GM20000 (cell line): ENCODE measurements at places on chromosomes 2 and 18.

DNA sequence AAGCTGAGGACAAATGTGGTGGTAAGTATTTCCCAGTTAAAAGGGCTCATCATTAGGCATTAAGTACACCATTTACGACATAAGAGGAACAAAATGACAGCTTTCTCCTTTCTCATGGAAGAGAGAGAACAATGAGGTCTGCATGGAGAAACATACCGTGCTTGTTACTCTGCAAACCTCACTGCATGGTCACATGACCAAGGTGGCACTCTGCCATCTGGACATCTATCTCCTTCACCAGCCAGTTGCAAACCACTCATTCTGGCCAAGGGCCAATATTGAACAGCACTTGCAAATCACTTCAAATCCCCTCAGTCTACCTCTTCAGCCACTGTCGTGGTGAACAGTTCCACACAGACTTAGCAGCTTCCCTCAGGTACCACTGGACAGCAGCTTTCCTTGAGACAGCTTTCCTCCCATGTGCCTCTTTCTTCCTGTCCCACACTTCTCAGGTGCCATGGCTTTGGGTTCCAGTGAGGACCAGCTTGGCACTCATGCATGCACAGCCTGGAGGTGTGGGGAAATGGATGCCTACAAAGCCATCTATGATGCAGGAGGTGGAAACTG lies 29.5 kb upstream of the DPP4 start:
- DNase-seq, result no peak

DNA sequence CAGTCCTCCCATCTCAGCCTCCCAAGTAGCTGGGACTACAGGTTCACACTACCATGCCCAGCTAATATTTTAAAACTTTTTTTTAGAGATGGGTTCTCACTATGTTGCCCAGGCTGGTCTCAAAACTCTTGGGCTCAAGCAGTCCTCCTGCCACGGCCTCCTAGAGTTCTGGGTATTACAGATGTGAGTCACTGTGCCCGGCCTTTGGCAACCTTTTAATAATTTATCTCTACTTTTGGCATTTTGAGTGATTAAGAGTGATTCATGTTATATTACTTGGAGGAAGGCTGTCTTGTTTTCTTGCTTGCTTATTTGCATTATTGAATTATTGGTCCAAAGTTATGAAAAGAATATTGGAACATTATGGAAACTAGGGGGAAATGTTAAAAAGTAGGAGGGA lies 24.3 kb downstream of the NCOA1 start:
- no peak for DNase-seq

DNA sequence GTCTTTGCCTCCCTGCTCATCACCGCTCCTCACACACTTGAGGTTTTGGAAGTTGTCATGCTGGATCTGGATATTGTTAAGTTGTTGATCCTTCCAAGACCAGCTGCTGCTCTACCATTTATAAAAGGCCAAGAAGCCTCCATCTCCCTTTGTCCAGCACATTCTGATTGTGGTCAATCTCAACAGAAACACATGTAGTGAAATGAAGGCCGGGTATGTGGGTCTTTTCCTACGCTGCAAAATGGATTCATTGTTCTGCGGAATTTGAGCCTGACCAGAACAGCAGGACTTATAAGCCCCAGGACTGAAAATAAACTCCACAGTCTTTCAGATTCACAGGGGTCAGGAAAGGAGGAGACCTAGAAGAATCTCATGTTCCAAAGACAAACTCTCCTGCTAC lies 238.4 kb downstream of the CMPK2 start:
- DNase-seq, result no peak

DNA sequence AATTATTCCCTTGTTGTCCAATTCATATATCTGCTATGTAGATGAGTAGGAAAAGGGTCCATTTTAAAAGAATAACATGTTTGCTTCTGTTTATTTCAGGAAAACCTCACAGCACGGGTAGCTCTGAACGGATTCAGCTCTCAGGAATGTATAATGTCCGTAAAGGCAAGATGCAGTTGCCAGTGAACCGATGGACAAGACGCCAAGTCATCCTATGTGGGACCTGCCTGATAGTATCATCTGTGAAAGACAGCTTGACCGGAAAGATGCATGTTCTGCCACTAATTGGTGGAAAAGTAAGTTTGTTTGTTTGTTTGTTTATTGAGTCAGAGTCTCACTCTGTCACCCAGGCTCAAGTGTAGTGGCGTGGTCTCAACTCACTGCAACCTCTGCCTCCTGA lies 114.6 kb downstream of the PHLPP1 start:
- DNase-seq, result no peak

GRCh38 chr2:227308784-227309183 lies 16.3 kb upstream of the MFF start:
- DNase-seq, result peak; percentile 15

DNA sequence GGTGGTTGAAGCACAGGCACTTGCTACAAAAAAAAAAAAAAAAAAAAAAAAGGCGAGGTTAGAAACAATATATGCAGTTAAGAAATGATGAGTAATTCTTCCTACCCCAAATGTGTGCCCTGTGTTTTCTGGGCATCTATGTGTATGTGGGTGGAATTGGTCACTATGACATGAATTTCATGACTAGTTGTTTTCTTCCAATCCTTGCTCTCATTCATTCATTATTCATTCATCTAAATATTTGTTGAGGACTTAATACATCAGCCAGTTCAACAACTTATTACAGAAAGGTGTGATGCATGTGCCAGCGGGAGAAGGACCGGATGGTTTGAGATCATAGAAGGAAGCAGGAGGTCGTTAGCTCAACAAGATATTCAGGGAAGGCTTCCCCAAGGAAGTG lies 8.3 kb upstream of the EGR4 start:
- DNase-seq, result no peak

GRCh38 chr2:6011921-6012320 lies 319.7 kb downstream of the SOX11 start:
- DNase-seq, result no peak

GRCh38 chr2:2868085-2868484 lies 509.5 kb downstream of the EIPR1 start:
- no peak for DNase-seq

- no peak for DNase-seq
Observed at GRCh38 chr18:22691946-22692710, 241.0 kb upstream of the RBBP8 start.

DNA sequence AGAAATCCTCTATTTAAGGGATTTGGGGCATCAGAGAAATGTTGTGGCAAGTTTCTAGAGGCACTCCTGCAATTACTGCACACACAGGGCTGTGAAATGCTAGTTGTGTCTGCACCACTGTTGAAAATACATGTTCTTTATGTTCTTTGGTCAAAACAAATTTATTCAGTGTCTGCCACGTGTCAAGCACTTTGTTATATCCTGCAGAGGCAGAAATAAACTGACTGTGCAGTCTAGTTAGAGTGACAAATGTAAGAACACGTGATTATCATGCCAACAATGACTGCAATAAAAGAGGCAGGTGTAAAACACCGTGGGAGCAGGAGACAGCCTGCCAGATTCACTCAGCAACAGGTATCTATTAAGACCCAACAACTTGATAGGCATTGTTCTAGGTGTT lies 423.3 kb downstream of the LRP1B start:
- DNase-seq, result no peak

DNA sequence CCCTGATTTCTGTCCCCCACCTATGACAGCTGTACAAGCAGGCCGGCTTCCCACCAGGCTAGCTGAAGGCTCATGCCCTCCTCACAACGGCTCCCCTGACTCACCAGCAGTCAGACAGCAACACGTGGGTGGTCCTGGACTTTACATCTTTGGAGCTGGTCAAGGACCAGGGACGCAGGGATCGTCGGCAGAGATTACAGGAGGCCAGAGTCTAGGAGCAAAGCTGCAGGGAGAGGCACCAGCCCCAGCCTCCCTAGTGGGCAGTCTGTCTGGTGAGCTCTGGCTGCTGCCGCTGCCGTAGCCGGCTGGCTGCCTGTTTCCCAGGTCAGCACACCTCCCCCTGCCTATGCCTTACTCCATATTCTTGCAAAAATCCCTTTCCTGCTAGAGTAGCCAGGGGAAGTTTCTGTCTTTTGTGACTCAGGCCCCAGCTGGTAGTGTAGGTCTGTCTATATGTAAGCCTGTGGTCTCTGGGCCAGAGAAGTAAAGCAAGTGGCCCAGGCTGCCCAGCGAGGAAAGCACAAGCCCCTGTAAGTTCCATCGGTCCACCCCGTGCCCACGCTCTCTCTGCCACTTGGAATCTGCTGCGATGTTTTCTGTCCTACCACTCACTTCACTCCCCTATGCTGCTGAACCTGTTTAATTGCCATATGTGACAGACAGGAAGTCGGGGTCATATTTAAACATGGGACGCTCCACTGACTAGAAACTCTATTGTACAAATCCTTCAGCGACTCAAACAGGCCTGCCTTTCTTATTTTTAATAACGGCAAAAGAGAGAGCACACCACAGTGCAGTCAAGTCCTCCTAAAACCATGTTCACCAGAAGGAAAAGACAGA lies 2.4 kb upstream of the ARHGEF4 start:
- DNase-seq, result no peak

GRCh38 chr2:38876407-38876806 lies 631 bp downstream of the MORN2 start:
- DNase-seq, result no peak

- DNase-seq, result no peak
Observed at GRCh38 chr2:218465987-218466633, 47.2 kb downstream of the VIL1 start.

GRCh38 chr2:191657977-191658376 lies 20.0 kb upstream of the NABP1 start:
- DNase-seq, result no peak

DNA sequence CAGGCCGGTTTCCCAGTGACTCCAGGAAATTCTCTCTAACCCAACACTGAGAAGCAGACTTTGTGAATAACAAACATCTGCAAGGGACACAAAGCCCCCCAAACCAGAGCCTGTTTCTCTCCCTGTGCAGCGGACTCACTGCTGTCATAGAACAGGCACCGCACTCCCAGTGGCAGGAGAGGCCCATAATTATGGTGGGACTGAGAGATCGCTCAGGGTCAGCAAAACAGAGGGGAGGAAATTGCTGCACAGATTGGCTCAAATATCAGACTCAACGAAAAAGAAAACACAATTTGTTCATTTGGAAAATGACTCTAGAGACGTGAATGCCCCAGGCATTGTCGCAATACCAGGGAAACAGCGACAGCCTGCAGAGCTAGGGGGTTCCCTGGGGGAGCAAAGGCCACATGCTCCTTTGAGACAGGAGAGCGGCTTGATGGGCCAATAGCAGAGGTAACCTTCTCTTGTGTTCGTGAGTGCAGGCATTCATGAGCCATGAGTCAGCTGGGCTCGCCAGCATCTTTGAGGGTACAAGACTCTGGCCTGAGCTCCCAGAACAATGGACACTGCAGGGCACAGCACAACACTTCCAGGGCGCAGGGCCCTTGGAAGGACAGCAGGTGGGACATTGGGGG lies 143.3 kb upstream of the KLHL29 start:
- no peak for DNase-seq

DNA sequence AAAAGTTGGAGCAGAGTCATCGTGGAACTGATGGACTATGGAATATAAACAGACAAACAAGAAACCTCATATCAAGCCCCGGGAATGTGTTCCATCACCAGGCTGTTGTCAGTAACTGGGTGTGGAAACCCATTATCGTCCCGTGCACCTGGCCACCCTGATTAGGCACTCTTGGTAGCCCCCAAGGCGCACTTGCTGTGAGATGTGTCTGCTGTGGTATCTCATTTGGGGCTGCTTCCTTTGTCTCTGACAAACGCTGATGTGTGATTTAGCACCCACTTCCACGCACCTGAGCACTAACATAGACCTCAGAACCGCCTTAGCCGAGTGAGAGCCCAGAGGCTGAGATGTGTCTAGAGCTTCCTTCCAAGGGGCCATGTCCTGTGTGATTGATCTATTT lies 96.3 kb downstream of the PRPF40A start:
- no peak for DNase-seq
